Retinal pigment epithelial cell (primary cell): ENCODE measurements at places on chromosomes 2 and 18.

DNA sequence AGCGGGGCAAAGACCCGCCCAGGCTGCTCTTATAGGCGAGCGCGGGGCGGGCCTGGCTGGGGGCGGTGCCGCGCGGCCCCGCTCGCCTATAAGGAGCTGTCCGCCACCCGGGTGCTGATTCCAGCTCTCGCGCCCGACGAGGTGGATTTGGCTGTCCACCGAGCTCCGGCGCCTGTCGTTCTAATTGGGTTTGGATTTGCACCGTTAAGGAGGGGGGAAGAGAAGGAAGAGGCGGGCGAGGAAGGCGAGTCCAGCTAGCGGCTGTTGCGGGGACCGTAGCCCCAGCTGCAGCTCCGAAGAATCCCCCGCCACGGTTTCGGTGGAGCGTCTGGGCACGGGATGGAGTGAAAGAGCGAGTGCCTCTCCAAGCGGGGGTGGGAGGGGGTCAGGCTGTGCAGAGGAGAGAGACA lies at the start of gene CNTNAP5:
Gene CNTNAP5 (plus strand): TSS at position 117 of the 410 bp plus-strand sequence. CDS start 364 bp downstream, outside the sequence.
- no peak for DNase-seq

DNA sequence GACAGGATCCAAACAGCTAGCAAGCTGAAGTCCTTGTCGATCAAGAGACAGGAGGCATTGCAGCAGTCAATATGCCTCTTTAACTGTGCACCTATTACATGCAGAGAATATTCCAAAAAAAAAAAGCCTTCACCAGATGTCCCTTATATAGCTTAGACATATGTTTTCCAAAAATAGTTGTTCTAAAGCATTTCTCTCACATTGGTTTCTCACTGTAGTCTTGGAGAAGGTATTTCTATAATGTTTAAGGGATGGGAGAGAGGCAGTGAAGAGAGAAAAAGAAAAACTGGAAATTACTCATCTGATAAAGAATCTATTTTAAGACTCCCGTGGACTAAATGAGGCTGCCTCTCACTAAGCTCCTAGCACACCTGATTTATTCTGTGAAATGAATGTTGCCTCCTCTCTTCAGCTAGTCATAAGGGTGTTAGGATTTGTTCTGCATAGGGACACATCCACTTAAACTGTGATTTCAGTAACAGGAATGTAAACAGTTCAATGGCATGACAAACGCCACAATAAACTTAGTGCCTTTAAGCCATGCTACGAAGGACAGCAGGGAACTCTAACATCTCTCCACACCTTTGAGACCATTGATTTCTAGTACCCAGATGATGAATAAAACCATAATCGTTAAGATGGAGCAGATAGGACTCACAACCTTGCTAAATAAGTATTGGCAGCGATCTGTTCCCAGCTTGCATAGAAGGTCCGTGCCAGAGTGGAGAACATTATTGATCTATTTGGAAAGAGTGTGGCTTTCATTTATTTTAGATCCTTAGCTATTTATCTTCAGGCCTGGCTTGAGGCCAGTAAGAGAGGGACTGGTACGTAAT lies 98.6 kb upstream of the NCK2 start:
- no peak for DNase-seq

- no peak for DNase-seq
These were observed 10.2 kb upstream of the IMP4 start for GRCh38 chr2:130332271-130333073.

DNA sequence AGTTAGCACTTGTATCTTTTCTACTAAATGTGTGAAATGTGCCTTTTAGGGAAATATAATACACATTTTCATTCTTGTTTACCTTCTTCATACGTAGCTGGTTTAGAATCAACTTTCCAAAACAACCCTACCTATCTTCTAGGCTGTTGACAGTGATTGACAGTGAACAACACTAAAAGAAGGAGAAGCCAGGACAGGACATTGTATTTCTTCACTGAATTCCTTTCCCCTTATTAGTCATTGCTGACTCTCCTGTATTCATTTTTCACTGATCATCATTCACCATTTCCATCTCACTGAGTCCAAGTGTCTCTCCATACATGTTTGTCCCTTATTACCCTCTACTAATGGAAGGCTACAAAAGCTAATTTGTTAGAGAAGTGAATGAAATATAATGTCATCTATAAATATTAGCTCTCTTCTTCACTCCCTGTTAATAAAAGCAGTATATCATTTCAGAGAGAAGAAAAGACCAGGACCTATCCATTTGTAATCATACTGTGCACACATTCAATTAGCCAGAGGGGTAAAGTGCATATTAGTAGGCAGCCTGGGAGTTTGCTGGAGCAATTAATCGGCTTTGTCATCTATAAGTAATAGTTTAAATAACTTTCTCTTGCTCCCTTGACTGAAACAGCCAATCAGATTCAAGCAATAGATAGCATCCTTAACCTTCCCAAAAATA lies 192.5 kb upstream of the FOSL2 start:
- DNase-seq, result no peak

- no peak for DNase-seq
These were observed 1187.2 kb upstream of the CRIM1 start for GRCh38 chr2:35168351-35168750.

DNA sequence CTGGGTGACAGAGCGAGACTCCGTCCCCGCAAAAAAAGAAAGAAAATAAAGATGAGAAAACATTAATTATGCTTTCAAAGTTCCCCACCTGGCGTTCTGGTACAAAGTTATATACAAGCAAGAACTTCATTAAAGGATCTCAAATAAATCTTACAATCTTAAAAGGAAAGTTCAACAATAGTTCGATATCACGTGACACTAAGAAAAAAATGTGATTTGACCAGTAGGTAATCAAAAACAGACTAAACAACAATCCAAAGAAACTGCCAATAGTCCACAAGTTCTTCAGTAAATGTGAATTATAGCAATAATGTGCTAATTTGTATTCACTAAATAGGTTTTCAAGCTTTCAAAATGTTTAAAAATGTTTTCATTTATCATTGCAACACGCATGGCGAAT lies 130.4 kb downstream of the NRXN1 start:
- no peak for DNase-seq

GRCh38 chr18:73879766-73880165 lies 267.9 kb downstream of the FBXO15 start:
- peak; percentile 13 for DNase-seq

DNA sequence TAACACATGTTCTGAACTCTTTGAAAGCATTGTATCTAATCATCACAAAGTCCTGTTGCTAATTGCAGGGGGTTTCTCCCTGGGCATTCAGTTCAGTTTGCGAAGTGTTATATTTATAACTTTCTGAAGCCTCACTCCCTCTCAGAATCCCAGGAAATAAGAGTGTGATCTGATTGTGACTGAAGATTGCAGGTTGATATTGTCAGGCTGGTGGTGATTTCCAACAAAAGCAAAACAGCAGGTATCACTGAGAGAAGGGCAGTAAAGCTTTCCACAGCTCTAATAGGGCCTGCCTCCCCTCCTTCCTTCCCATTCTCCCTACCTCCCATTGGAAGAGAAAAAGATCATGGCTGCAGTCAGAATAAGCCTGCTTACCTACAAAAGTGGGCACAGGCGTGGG lies 466.7 kb upstream of the FSHR start:
- DNase-seq, result no peak

DNA sequence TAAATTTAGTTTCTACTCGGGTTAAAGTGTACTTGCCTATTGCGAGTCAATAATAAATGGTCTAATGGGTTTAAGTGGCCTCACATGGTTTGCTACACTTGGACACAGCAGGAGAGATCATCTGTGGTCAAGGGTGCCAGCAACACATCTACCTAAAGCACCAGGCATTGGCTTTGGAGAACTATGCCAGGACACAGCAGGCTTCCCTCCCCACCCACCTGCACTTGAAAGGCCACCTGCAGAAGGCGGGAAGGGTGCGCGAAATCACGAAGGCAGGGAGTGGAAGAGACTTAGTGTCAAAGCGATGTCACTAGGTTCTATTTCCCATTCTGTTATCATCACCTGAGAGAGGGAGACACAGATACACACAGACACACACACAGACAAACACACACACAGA lies 44.5 kb downstream of the MYT1L start:
- DNase-seq, result no peak

DNA sequence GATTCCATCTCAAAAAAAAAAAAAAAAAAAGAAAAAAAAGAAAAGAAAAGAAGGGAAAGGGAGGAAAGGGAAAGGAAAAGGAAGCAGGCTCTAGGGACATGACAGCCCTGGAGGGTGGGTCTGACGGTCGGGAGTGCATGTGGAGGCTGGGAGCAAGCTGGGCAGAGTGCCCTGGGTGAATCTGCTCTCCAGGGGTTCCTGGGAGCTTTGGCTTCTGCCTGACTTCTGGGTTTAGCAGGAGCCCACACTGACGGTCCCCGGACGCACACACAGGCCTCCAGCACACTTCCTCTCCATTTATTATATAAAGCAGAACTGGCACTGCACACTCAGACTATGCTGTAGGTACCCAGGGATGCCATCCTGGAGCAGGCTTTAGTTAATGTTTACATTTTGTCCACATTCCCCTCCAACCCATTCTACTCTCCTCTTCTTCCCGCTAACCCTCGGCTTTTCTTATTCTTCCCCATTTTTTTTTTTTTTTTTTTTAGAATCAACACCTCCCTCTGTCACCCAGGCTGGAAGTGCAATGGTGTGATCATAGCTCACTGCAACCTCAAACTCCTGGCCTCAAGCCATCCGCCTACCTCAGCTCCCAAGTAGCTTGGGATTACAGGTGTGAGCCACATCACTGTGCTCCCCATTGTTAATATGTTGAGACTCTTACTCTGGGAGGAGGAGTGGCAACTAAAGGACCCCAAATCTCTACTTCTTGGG lies 151.1 kb upstream of the SLC1A4 start:
- no peak for DNase-seq

DNA sequence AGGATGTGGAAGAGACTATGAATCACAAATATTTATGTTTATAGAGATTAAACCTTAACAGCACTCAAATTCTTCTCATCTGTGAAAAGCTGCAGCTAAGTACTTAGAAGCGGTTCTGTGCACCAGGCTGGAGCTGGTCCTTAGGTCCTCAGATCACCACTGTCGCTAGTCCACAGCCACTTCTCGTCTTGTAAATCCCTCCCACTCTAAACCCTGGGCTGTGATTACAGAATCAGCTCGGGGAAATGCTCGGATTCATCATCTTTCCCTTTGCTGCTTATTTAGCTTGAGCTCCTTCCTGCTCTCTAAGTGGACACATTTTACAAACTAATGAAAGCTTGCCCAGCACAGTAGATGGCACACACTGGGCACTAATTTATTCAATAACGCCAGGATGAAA lies 61.7 kb downstream of the RNF152 start:
- peak; percentile 12 for DNase-seq

- DNase-seq, result peak; percentile 76
These were observed 811.3 kb downstream of the CPS1 start for GRCh38 chr2:211367711-211368110.

DNA sequence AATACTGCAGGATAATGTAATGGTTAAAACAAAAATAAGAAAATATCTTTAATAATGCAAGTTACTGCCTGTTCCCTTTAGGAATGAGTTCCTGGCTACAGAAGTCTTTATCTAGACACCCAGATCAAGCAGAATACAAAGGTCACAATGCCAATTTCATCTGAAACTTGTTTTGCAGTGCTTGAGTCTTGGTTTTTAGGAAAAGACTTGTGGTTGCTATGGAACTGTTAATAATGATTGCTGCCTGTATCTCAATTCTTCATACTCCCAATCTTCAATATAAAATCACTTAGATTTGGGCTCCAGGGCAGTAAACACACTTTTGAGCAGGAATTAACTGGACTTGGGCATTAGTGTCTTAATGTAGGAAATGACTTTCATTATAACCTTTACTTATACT lies 14.2 kb downstream of the CAVIN2 start:
- DNase-seq, result no peak

GRCh38 chr2:65671670-65672242 lies 239.4 kb upstream of the SPRED2 start:
- no peak for DNase-seq

- DNase-seq, result no peak
These were observed 36.3 kb upstream of the TMEM131 start for GRCh38 chr2:98032086-98032485.

DNA sequence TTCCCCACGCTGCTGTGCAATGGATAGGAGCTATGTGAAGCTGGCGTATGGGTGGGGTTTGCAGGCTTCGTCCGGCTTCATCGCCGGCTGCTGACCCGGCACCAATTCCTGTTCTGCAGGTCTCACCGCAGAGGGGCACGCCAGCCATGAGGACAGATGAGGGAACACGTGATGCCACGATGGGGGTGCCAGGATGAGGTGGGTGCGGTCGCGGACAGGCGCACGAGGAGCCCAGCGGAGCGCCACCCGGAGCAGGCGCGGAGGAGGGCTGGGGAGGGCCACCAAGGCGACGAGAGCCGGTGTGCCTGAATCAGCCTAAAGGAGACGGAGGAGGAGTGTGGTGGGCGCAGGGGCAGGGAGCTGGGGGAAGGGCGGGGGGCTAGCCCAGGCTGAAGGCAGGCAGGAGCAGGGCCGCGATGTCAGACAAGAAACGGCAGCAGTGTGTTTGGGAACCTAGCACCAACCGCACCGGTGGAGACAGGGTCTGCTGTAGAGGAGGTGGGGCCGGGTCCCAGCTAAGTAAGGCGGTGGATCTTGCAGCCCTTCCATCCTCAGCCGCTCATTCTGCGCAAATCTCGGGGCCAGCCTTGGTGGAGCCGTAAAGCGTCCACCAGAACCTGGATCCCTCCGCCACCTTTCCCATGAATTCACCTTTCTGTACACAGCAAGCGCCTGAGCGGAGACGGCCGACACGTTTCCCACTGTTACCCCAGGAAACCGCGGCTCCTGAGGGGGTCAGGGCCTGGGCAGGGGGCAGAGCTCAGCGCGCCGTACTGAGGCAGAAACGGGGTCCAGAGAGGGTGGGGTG lies 17.0 kb upstream of the CD8A start:
- DNase-seq, result peak; percentile 19

DNA sequence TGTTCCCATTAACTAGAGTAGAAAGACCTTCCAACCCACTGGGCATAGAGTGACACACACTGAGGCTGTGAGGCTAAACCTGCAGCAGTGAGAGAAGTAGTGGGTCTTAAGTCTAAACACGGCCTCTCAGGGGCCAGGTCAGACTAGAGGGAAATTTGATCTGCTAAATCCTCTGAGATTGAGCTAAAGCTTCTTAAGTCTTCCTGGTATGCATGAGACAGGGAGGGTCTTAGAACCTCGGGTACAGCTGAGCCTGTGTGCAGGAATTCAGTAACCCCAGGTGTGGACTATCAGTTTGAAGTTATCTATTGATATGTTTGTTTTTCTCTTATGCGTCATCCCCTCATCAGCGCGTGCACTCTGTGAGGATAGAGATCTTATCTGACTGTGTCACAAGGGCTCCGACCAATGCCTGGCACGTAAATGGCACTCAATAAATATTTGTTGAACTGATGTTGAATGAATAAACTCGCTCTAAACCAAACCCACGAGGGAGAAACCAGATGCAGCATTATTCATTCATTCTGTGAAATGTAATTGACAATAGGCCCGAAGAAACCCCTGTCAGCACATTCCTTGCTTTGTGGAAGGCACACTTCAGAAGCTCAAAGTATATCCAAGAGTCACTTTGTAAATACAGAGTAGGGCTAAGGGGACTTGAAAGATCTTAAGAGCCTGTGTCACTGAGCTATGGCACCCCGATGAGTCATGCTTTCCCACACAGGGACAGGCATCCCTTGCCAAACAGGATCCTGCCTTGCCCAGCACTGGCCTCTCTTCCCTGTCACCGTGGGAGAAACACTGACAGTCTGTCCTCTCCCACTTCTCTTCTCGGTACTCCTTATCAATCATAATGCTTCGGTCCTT lies 21.7 kb upstream of the RAB10 start:
- peak; percentile 98 for DNase-seq
